ENCODE measurements at places on chromosomes 11 and 22. TPM values are rescaled to one million over a fixed set of nuclear protein-coding genes. Genes with fewer than 3 reads are reported as not detected.

FLRT1 gene
- total RNA-seq, result 2.7 TPM

NAALAD2 gene
- not detected for total RNA-seq

CDKN1C gene
- 5.7 TPM for total RNA-seq

DGCR6 gene
- total RNA-seq, result 1.7 TPM

APOL1 gene
- 0.14 TPM for total RNA-seq

NCAPH2 gene
- total RNA-seq, result 39.8 TPM

YPEL1 gene
- total RNA-seq, result 0.27 TPM

LMNTD2 gene
- total RNA-seq, result 6.1 TPM

OR4D5 gene
- total RNA-seq, result not detected

CCDC116 gene
- 0.21 TPM for total RNA-seq

OR52B4 gene
- not detected for total RNA-seq

CRACR2B gene
- 1.2 TPM for total RNA-seq

HTR3A gene
- not detected for total RNA-seq

IL10RA gene
- not detected for total RNA-seq

- H3K4me3 ChIP-seq, result no peak overlapping the region
- no peak for DNase-seq
- H3K4me1 ChIP-seq, result peaks cover 12% of the 10 kb centered on the region
- no peak overlapping the region for H3K27ac ChIP-seq
- peaks cover 6% of the 10 kb centered on the region for H3K36me3 ChIP-seq
Observed at GRCh38 chr11:122319691-122320620, 203.9 kb upstream of the BLID start.

GRCh38 chr11:104946907-104947306, 21.5 kb downstream of the CASP4 start:
- H3K27me3 ChIP-seq, result no peaks in the 10 kb centered on the region
- H3K36me3 ChIP-seq, result peaks cover 88% of the 10 kb centered on the region
- H3K4me1 ChIP-seq, result peaks cover 5% of the 10 kb centered on the region
- DNase-seq, result peak; percentile 80
- no peak overlapping the region for H3K27ac ChIP-seq

- H3K4me1 ChIP-seq, result peaks cover 26% of the 10 kb centered on the region
- no peaks in the 10 kb centered on the region for H3K27me3 ChIP-seq
- H3K27ac ChIP-seq, result no peak overlapping the region
- H3K36me3 ChIP-seq, result no peaks in the 10 kb centered on the region
Observed at GRCh38 chr22:32528984-32529982, 54.7 kb downstream of the FBXO7 start.

DNA sequence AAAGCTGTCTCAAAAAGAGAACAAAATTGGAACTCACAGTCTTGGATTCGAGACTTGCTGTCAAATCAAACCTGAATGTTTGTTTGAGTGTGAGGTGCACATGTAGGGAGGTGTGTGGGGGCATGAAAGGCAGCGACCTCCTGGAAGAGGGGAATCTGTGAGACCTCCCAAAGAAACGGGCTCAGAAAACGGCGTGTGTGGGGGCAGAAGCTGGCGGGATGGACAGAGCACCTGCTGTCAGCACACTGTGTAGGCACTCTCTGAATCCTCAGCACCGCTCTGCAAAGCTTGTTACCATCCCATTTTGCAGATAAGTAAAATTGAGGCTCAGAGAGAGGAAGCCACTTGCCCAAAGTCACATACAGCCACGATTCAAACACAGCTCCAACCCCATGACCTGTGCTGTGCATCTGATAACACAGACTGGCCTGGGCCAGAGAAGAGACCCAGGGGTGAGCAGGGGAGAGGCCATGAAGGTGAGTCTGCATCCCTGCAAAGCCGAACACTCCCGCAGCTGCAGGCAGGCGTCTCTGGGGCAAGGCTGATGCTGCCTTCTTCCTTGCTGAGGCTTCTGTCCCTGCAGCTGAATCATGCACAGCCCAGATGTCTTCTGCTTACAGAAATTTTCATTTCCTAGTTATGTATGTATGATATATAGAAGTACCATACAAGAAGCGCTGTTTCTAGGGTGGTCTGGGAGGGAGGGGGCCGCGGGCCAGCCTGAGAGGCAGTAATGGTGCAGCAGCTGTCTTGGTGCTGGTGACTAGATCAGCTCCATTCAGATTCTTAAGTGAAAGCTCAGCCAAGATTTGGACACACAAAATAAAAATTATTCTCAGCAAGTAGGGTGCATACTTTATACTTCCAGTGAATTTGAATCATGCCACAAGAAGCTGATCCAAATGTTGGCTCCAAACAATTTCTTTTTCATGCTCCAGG, 67.3 kb upstream of the SHISAL1 start:
- no peaks in the 10 kb centered on the region for H3K36me3 ChIP-seq
- DNase-seq, result no peak
- H3K27ac ChIP-seq, result no peak overlapping the region
- no peak overlapping the region for H3K4me3 ChIP-seq
- H3K27me3 ChIP-seq, result peaks cover 15% of the 10 kb centered on the region
- no peaks in the 10 kb centered on the region for H3K4me1 ChIP-seq

- no peaks in the 10 kb centered on the region for H3K4me1 ChIP-seq
- peaks cover 40% of the 10 kb centered on the region for H3K27me3 ChIP-seq
- DNase-seq, result no peak
- no peak overlapping the region for H3K27ac ChIP-seq
- no peak overlapping the region for H3K4me3 ChIP-seq
Observed at GRCh38 chr11:69718147-69718546, 14.3 kb upstream of the FGF19 start.

DNA sequence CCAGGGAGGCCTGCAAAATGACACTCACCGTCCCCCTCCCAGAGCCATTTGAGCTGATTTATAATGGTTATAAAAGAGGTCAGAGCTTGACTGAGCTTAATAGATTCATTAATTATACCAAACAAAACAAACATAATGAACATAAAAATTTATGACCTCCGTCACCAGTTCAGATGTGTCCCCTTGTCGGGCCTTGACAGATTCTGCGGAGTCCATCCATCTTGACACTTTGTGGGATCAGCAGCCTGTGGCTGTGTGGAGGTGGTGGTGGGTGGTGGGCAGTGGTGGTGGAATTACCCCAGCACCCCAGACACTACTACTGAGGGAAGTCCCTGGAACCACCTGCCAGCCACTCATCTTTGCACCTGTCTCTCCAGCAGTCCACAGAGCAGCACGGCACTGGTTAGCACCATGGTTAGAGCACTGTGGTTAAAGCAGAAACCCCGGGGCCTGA, 83.5 kb downstream of the DSCAML1 start:
- peaks cover 91% of the 10 kb centered on the region for H3K27me3 ChIP-seq
- no peak overlapping the region for H3K4me3 ChIP-seq
- no peaks in the 10 kb centered on the region for H3K36me3 ChIP-seq
- no peak for DNase-seq

GRCh38 chr11:58573451-58574104, 2.1 kb downstream of the LPXN start:
- peak overlapping the region; percentile 65 for H3K4me3 ChIP-seq
- H3K4me1 ChIP-seq, result peaks cover 30% of the 10 kb centered on the region
- H3K27me3 ChIP-seq, result no peaks in the 10 kb centered on the region
- peaks cover 24% of the 10 kb centered on the region for H3K36me3 ChIP-seq

DNA sequence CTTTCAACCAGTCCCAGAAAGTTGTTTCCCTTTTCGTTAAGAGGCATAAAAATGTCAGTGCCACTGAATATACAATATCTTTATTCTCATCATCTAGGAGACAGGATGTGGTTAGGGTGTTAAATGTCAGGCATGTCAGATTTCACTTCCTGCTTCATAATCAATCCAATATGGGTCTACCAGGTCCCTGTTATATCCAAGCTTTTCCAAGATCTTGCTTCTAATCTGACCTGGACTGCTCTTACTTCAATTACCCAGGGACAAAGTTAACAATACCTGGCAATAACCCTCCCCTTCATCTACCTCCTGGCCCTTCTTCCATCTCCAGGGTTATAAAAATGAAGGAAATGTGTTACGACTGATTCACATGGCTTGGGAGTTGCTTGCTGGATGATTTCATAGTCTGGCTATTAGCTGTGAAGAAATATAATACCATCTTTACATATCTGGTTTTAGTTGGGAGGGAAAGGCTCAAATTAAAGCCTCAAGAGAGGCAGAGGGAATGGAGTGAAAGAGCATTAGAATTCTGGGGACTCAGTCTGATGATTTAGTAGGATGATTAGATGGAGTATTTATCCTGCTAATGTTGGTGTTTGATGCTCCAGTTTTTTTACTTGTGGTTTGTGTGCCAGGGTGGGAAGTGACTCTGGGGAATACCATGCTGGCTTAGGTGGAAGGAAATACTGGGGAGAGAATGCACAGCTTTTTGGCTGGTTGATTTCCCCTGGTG, 534.3 kb downstream of the ETS1 start:
- no peaks in the 10 kb centered on the region for H3K27me3 ChIP-seq
- peak; percentile 20 for DNase-seq
- H3K4me3 ChIP-seq, result no peak overlapping the region
- H3K27ac ChIP-seq, result peak overlapping the region; percentile 90
- peaks cover 47% of the 10 kb centered on the region for H3K4me1 ChIP-seq

DNA sequence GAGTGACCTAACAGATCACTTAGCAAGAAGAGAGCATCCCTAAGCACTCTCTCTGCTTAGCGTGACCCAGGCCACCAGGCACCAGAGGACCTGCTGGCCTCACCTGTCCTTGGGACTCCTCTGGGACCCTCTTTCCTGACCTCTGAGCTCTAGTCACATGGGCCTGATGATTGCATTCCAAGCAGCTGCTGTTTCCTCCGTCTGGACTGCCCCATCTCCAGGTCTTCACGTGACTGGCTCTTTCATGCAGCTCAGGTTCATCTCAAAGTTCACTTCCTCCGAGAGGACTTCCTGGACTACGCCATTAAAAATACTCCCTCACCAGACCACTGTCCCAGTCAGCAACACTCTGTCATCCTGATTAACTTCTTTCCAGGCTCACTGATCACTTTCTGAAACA, 2.9 kb downstream of the MMP20 start:
- H3K4me3 ChIP-seq, result no peak overlapping the region
- no peak overlapping the region for H3K27ac ChIP-seq
- no peaks in the 10 kb centered on the region for H3K36me3 ChIP-seq
- H3K4me1 ChIP-seq, result peaks cover 8% of the 10 kb centered on the region
- no peak for DNase-seq

- peaks cover 6% of the 10 kb centered on the region for H3K4me1 ChIP-seq
- H3K4me3 ChIP-seq, result no peak overlapping the region
- peak; percentile 46 for DNase-seq
- H3K27me3 ChIP-seq, result no peaks in the 10 kb centered on the region
- H3K27ac ChIP-seq, result no peak overlapping the region
Observed at GRCh38 chr11:14578541-14578956, 58.4 kb upstream of the PSMA1 start.

DNA sequence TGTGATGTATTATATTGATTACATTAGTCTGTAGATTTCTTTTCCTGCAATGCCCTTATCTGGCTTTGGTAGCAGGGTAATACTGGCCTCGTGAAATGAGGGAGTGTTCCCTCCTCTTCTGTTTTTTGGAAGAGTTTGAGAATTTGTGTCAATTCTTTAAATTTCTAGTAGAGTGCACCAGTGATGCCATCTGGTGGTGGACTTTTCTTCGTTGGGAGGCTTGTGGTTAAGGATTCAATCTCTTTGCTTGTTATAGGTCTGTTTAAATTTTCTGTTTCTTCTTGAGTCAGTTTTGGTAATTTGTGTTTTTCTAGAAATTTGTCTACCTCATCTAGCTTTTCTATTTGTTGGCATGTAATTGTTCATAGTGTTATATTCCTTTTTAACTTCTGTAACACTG, 18.9 kb downstream of the SHANK3 start:
- DNase-seq, result peak; percentile 60
- peaks cover 6% of the 10 kb centered on the region for H3K4me1 ChIP-seq
- H3K27ac ChIP-seq, result no peak overlapping the region
- H3K36me3 ChIP-seq, result no peaks in the 10 kb centered on the region
- no peak overlapping the region for H3K4me3 ChIP-seq

DNA sequence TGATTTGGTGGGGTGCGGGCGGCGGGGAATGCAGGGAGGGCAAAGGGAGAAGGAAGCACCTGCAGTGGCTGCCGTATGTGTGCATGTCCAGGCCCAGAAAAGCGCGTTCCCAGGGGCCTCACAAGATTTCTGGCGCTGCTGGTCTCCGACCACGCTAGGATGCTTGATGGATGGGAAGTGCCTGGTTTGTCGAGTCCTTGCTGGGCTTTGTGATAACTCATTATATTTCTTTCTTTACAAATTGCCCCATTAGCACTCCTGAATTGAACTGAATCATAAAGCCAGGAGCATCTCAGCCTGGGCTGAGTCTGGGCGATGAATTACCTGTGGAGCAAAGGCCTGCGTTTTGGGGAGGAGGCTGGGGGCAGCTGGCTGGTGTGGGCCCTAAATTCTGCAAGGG, 69.2 kb upstream of the LMO1 start:
- H3K4me1 ChIP-seq, result peaks cover 26% of the 10 kb centered on the region
- H3K4me3 ChIP-seq, result no peak overlapping the region
- no peaks in the 10 kb centered on the region for H3K27me3 ChIP-seq
- DNase-seq, result no peak
- no peak overlapping the region for H3K27ac ChIP-seq

DNA sequence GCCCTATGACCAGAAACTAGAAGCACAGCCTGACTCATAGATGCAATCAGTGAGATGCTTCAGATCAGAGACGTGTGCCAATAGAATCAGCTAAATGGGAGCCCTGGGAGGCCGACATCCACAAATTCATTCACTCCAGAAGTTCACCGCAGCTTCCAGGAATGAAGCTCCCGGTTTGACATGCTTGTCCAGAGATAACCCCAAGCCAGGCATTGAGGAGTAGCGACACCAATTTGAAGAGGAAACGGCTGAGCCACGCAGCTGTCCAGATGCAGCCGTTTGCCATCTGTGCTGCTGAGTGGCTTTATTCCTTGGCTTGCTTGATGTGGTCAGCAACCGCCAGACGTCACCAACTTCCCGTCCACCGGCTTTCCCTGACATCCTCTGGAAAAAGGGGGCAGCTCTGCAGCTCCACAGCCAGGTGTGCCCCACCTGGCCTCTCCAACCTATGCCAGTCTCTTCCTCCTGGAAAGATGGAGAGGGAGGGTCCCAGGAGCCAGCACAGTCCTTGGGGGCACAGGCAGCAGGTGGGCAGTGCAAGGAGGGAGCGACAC, 123.9 kb upstream of the OPCML start:
- H3K27ac ChIP-seq, result no peak overlapping the region
- H3K27me3 ChIP-seq, result peaks cover 27% of the 10 kb centered on the region
- H3K36me3 ChIP-seq, result no peaks in the 10 kb centered on the region

GRCh38 chr11:11486423-11486822, 133.4 kb upstream of the CSNK2A3 start:
- no peaks in the 10 kb centered on the region for H3K27me3 ChIP-seq
- H3K36me3 ChIP-seq, result peaks cover 5% of the 10 kb centered on the region
- no peak overlapping the region for H3K27ac ChIP-seq
- no peak overlapping the region for H3K4me3 ChIP-seq
- no peaks in the 10 kb centered on the region for H3K4me1 ChIP-seq
- no peak for DNase-seq

DNA sequence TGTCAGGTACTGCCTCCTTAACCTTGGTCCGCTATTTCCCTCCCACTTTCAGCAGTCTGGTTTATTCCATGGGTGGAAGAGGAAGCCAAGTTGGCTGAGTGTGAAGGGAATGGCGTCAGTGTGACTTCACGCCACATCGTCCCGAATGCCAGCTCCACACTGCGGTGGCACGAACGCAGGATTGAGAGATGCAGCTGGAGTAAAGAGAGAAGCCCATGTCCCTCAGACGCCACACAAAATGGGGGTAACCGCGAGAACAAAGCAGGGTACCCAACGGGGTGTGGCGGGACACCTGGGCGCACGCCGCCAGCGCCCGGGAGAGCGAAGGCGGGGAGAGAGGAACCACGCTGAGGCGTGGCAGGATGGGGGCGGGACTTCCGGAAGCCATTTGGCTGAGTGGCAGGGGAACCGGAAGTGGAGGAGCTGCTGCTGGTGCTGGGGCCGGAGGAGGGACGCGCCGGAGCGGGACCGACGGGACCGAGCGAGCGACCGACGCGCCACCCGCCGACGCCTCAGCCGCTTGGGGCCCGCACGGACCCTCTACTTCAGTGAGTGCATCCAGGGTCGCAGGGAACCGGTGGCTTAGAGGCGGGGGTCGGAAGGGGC, at the start of gene PAFAH1B2:
Gene PAFAH1B2 (plus strand): TSS at position 417 of the 606 bp plus-strand sequence. CDS start 8,161 bp downstream, outside the sequence.
- peaks cover 11% of the 10 kb centered on the region for H3K4me1 ChIP-seq
- peak within 1 kb of the TSS; percentile 96 for H3K4me3 ChIP-seq
- H3K27me3 ChIP-seq, result no peaks in the 10 kb centered on the region
- H3K27ac ChIP-seq, result peak within 1 kb of the TSS; percentile 82
